ENCODE measurements at places on chromosomes 13 and 19.

GRCh38 chr19:29278716-29279115 is 65.8 kb upstream of the UQCRFS1 start:
- DNase-seq, result no peak

DNA sequence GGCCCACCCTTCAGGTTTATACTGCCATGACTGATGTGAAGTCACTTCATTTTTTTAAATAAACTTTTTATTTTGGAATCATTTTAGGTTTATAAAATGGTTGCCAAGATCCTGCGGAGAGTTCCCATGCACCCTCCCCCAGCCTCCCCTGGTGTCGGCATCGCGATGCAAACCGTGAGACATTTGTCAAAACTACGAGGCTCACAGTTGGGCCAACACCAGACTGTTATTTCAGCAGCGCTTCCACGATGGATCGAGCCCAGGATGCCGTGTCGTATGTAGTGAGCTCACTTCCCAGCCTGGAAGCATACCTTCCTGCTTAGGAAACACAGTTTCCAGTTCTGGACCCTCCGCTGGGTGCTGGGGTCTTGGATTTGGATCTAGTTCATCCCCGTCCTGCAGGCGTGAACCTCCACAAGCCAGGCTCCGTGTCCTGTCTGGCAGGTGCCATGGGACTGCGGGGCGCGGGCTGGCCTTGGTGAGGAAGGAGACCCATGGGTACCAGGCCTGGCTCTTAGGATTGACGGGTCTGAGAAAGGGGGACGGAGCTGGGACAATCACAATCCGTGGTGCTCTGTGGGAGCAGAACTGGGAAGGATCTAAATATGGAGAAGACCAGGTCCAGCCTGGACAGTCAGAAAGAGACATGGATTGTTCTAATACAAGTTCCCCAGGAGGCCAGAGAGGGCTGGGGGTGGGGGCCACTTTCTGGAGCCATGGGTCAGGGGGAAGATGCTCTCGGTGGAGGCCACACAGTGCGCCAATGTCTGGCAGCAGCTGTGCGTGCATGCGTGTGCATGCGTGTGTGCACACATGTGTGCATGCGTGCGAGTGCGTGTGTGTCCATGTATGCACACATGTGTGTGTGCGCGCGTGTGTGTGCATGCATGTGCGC is 2.4 kb upstream of the SBK2 start:
- no peak for DNase-seq

- no peak for DNase-seq
Measured at GRCh38 chr13:113088691-113089020, 16.9 kb upstream of the F7 start.

DNA sequence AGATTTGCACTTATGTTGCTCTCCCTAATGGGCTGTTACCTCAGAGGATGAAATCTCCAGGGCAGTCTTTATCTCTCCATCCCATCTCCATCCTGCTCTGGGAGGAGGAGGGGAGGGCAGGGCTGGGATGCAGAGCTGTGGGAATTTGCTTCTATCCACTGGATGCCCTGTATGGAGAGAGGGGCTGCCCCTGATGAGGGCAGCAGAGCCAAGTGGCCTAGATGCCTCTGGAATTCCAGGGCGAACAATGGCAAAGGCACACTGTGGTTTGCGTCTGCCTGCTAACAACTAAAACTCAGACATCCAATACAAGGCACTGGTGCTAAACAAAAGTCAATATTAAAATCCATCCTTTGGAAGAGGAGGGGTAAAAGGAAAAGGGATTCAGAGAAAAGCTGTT is 165.1 kb downstream of the COG6 start:
- no peak for DNase-seq

DNA sequence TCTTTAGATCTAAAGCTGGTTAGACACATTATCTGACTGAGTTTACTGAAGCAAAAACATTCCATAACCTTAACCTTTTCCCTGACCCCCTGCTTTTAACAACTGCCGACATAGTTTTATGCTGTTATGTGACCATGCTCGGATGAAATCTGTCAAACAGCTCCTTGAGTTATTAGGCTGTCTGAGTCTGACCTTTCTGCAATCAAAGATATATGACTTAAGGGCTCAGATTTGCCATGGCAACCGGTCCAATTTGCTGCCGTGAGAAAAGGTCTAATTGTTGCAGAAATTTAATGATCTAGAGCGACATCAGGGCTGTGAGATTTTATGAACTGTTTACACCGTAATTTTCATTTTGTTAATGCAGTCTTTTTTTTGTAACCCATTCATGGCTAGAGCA is 61.8 kb downstream of the URI1 start:
- DNase-seq, result no peak

GRCh38 chr19:52662631-52663030 is 24.5 kb upstream of the ZNF83 start:
- no peak for DNase-seq

GRCh38 chr19:51030631-51031030 is 4.2 kb downstream of the KLK12 start:
- DNase-seq, result no peak

DNA sequence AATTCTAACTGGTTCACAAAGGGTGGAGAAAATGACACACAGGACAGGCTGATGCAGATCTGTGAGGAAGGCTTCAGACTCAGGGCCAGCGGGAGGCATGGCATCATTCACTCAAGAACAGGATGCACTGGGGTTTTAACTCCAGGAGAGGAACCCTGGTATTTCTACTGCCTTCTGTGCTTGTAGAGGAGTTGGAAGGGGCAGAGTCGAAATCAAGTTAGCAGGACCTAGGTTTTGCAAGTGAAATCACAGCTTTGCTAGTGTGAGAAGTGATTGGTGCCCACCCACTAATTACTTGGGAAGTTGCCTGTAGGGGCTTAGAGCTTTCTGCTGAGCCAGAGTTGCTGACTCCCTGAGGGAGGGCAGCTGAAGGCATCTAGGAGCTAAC is 92.7 kb downstream of the AKAP11 start:
- DNase-seq, result no peak

DNA sequence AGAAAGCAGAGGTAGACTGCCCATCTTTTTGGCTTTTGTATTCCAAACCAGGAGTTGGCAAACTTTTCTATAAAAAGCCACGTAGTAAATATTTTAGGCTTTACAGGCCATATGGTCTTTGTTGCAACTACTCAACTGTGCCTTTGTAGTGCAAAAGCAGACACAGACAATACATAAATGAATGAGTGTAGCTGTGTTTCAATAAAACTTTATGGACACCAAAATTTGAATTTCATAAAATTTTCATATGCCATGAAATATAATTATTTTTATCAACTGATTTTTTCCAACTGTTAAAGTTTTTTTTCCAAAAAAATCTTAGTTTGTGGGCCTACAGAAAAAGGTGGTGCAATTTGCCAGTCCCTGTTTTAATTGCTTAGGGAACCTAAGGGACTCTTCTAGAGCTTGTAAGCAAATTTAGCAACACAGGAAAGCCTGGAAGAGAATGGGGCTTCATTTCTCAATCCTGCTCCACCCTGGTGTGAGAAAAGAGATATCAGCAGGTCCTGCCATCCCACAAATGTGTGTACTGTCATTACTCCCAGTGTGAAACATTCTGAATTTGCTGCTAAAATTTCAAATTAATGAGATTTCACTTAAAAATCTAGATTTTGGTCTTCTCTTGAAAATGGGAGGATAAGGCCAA is 194.2 kb downstream of the RGCC start:
- DNase-seq, result no peak

DNA sequence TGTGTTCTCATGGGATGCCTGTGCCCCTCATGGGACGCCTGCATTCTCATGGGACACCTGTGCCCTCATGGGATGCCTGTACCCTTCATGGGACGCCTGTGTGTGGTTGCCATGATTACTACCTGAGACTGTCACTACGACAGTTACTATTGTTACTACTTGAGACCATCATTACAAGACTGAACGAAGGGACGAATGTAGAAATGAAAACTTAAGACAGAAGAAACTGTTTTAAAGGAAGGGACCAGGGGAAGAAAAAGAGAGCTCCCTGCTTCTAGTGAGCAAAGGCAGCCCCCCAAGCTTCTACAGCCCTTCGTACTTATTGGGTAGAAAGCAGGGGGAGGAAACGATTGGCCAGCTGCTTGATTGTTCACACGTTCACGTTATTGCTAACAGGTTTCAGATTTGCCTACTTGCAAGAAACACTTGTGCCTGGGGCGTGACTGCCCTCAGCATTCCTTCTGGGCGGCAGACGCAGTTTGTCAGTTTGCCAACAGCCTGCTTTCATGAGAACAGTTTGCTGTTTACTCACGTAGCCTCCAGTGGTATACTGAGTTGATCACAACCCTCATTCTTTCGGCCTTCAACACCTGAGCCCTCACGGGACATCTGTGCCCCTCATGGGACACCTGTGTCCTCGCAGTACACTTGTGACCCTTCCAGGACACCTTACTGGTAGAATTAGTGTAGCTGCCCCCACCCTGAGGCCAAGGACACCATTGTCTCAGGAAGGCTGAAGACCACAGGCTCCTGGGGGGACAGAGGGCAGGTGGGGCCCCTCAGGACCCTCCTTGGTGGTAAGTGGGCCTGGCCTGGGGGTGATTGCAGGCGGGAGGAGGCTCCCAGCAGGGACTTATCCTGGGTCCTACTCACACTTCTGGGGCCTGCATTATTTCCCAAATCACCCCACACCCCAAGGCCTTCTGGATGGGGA is 2.5 kb upstream of the S1PR4 start:
- DNase-seq, result peak; percentile 61

GRCh38 chr13:111547726-111548273 is 227.4 kb downstream of the TEX29 start:
- DNase-seq, result no peak

DNA sequence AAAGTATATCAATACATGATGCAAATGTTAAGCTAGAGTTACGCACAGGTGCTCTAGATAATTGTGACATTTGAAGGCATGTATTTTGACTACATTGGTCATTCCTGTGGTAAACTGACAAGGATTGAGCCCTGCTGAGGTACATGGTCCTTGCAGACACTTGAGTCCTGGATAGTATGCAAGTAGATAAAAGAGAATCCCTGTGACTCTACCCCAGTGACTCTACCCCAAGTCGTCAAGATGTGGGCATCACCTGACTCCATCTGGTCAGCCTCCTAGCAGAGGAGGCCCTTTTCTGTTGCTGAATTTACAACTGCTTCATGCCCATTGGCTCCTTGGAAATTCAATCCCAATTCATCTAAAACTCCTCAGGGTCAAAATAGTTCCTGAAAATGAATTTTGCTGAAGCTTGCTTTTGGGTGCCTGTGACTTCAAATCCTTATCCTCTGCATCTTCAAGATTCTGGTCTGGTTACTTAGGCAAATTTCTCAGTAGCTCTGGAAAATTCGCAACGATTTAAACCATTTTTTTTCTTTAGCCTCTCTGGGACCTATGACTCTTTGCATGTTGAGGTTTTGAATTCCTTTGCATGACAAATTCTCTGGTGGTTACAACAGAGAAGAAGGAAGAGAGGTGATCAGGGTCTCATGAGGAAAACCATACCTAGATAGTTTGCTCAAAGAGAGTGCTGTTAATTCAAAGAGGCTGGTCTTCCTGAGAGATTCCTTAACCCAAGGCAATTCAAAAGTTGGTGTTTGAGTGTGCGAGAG is 422.1 kb downstream of the FGF9 start:
- DNase-seq, result no peak

DNA sequence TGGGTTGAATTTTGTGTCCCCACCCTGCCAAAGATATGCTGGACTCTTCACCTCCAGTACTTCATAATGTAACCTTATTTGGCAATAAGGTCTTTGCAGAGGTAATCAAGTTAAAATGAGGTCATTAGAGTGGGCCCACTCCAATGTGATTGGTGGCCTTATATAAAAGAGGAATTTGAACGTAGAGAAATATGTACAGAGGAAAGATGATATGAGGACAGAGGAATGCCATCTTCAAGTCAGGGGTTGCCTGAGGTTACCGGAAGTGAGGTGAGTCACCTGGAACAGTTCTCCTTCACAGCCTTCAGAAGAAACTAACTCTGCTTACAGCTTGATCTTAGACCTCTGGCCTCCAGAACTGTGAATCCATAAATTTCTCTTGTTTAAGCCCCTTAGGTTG is 69.9 kb downstream of the GPC5 start:
- peak; percentile 2 for DNase-seq

- no peak for DNase-seq
Measured at GRCh38 chr13:57673197-57673596, 41.7 kb downstream of the PCDH17 start.

DNA sequence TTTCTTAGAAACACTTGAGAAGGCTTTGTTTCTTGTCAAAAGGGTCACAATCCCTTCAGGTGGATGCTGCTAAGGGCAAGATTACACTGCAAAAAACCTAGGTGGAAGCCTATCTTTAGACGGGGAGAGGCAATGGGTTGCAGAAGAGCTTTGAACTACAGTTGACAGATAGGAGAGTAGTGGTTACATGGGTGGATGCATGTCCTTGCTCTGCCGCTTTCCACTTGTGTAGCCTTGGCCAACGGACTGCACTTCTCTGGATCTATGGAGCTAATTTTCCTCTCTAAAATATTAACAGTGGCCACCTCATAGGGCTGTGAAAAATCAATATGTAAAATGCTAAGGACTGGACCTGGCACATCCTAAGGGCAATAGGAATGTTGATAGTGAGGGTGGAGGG is 980 bp downstream of the BCKDHA start:
- DNase-seq, result no peak

- DNase-seq, result peak; percentile 11
Measured at GRCh38 chr19:48152551-48152950, 17.6 kb downstream of the LIG1 start.

- no peak for DNase-seq
Measured at GRCh38 chr19:47897861-47898260, 11.7 kb upstream of the SULT2A1 start.

- DNase-seq, result no peak
Measured at GRCh38 chr19:50590191-50590590, 22.0 kb upstream of the LRRC4B start.

GRCh38 chr19:50340331-50340730 is 11.2 kb upstream of the KCNC3 start:
- no peak for DNase-seq

- no peak for DNase-seq
Measured at GRCh38 chr19:39405261-39405957, 1.2 kb upstream of the ZFP36 start.

GRCh38 chr13:18947376-18947977 is 234.1 kb downstream of the TUBA3C start:
- DNase-seq, result no peak

DNA sequence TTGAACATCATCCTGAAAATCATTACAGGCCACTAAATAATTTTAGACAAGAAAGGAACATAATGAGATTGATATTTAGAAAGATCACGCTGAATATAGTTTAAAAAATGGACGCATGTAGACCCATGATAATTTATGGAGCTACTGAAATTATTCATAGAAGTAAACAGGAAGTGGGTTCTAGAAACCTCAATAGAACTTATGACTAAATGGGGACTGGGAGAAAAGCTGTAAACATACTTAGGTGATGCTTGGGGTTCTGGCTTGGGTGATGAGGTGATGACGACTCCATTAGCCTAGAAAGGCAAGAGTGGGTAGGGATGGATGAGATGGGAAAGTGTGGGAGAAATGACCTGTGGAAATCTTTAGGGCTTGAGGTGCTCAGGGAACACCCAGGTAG is 484.0 kb downstream of the MYO16 start:
- DNase-seq, result no peak

DNA sequence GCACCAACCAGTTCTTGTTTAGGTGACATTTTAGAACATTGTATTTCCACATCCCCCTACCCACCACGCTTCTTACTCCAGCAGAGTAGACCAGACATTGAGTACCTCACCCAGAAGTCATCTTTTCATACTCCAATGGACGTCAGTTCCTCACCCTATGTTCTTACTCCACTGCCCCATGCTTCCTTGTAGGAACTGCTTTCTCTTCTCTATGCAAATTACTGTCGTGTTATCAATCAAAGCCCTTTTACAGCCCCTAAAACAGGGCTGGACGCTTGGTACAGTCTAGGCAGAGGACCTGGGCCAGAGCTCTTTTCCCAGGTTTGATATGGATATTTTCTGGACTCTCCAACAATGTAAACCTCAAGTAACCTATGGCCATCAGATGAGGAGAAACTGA is 58.2 kb downstream of the USP12 start:
- no peak for DNase-seq

Measured in T1000 (cell line).